ENCODE measurements at places on chromosomes 2 and 18. TPM values are rescaled to one million over a fixed set of nuclear protein-coding genes. Genes with fewer than 3 reads are reported as not detected.

GRCh38 chr2:224023188-224023587 lies 15.9 kb downstream of the SERPINE2 start:
- no peak for DNase-seq

DNA sequence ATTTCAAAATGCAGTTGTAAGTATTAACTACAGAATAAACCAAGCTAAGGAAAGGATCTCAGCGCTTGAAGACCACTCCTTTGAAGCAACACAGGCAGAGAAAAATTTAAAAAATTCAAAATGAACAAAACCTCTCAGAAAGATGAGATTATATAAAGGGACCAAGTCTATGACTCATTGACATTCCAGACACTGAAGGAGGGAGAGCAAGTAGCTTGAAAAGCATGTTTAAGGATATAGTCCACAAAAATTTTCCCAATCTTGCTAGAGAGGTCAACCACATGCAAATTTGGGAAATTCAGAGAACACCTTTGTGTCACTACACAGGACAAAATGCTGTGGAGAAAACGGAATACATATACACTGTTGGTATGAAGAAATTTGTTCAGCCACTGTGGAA lies 112.6 kb upstream of the MC4R start:
- DNase-seq, result no peak

DNA sequence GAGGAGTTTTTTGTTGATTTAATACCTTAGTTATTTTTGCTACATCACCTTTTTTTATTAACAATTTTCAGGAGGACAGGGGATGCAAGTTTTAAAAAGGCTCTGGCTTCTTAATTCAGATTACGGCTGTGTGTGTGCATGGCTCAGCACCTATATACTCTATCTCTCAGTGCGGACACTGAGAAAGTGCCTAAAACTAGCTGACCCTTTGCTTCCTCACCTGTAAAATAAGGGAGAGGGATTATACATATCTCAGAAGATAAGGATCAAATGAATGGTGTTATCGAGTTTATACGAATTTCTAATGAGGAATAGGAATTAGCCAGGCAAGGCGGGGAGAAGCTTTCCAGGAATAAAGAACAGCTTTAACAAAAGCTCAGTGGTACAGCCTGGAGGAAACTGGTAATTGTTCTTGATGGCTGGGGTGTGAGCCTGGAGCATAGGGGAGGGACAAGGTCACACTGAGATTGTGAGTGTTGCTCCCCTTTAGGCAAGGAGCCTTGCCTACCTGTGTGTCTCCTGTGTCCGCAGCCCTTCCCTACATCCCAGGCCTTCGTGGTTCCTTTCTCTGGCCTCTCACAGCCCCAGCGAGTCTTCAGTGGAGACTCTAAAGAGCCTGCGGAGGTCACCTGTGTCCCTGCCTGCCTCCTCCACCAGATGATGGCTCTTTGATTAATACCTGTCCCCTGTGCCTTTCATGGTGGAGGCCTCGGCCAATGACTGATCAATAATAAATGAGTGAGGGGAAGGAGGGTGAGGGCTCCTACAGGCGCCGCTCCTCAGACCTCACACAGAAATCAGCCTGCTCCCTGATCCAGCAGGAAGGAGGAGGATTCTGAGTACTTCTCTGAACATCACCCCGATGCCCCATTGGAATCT lies 92.7 kb downstream of the DDX1 start:
- DNase-seq, result no peak

The RSAD2 gene
- 21.9 TPM for total RNA-seq

The RESP18 gene
- total RNA-seq, result not detected

GRCh38 chr18:60193780-60194179 lies 178.8 kb downstream of the MC4R start:
- DNase-seq, result no peak

- DNase-seq, result no peak
Measured at GRCh38 chr18:13613099-13613498, 113.3 kb downstream of the FAM210A start.

The EPB41L3 gene
- total RNA-seq, result 72.5 TPM

DNA sequence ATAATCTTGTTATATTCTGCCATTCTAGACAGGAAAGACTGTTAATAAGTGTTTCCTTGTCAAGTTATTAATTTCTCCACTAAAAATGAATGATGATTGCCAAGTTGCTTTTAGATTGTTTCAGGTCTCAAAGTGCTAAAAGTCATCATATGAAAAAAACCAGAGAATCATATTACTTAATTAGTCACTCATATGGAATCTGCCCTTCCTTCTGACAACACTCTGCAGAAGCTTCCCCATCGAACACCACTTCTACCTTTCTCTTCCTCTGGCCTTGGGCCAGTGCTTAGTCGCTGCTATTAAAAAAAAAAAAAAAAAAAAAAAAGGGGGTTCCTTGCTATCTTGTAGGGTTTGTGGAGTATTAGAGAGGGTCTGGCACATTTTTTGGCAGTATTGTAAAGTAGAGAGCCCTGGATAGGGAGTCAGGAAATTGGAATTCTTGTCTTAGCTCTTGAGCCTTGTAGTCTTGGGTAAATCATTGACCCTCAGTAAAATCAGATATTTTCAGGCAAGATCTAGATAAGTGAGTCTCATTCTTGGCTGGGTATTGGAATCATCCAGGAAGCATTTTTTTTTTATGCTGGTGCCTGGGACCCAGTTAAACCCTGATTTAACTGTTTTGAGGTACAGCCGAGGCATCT lies 141.7 kb upstream of the CCDC68 start:
- DNase-seq, result no peak

The DSG4 gene
- total RNA-seq, result not detected

DNA sequence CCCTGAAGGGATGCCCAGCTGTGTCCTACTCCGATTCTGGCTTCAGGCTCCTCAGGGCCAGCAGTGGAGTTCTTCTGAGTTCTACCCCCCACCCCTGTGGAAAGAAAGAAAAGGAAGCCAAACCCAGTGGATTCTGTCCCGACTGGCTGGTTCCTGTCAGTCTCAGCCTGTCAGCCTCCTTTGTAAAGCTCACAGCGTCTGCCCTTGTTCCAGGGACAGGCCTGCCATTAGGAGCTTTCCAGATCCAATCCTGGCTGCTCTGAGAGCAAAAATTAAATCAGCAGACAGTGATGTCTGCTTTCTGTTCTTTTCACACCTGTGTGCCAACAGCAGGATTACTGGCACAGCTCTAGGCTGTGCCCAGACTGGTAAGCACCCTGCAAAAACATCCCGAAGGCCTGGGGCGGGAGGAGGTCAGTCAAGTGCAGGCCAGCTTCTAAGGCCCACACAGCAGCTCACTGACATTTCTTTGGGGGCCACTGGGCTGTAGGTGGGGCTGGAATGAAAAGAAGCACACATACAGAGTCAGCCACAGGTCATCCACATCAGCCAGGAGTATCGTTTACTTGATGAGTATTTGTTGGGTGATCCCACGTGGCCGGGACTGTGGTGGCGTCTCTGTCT lies 69.1 kb downstream of the EHD3 start:
- no peak for DNase-seq

GRCh38 chr18:26406324-26406723 lies 142.0 kb downstream of the KCTD1 start:
- no peak for DNase-seq

- DNase-seq, result no peak
Measured at GRCh38 chr2:18650221-18650620, 60.9 kb upstream of the NT5C1B start.

DNA sequence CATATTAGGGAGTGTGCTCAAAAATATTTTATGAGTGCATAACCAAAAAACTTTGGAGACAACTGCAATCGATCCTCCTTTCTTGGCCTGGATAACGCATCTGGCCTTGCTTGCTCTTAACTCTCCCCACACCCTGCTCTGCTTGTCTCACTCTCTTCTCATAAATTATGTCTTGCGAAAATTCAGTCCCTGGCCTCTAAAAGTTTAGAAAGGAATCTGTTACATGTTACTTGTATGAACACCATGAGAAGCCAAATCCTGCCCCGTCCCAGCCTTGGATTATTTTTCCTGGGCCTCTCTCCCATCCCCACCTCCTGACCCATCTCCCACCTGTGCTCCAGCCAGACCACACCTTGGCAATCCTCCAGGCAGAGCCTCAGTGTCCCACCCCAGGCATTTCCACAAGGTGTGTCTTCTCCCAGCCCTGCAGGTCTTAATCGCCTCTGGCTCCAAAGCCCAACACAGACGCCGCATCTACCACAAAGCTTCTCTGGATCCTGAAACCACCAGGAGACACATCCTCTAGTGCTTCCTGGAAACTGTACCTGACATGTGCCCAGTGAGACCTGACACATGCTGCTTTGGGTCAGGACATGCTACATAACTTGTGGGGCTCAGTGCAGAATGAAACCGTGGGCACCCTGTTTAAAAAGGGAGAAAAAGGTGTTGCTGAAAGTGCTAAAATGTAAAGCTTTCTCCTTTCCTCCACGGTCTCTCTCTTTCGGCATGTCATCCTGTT lies 99.6 kb upstream of the ST3GAL5 start:
- no peak for DNase-seq

GRCh38 chr2:96123290-96123689 lies 6.9 kb upstream of the ADRA2B start:
- no peak for DNase-seq

The FOXD4L1 gene
- total RNA-seq, result 0.62 TPM

The CSRNP3 gene
- total RNA-seq, result 2.3 TPM

The EMILIN1 gene
- 56.3 TPM for total RNA-seq

DNA sequence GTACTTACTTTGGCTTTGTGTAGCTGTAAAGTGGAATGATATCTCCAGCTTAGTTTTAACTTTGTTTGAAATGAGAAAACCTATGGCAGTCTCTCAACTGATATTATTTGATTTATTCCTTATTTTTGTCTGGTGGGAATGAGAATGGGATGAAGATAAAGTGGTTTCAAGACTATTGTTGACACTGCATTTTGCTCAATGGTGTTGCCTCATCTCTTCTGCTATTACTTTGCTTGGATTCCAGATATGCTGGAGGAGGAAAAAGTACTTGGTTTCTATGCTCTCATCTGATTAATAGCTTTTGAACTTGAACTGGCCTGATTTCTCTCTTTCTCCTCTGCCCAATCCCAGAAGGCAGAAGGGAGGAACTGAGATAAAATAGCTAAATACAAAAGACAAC lies 198.2 kb downstream of the CTNNA2 start:
- DNase-seq, result no peak

- DNase-seq, result no peak
Measured at GRCh38 chr2:232261776-232262175, 116.8 kb upstream of the ALPP start.

The ALK gene
- total RNA-seq, result 1.1 TPM

- DNase-seq, result no peak
Measured at GRCh38 chr2:112031473-112032223, 23.4 kb upstream of the TMEM87B start.

The MOGAT1 gene
- 3.2 TPM for total RNA-seq

GRCh38 chr18:56009411-56009810 lies 421.4 kb upstream of the TCF4 start:
- no peak for DNase-seq

DNA sequence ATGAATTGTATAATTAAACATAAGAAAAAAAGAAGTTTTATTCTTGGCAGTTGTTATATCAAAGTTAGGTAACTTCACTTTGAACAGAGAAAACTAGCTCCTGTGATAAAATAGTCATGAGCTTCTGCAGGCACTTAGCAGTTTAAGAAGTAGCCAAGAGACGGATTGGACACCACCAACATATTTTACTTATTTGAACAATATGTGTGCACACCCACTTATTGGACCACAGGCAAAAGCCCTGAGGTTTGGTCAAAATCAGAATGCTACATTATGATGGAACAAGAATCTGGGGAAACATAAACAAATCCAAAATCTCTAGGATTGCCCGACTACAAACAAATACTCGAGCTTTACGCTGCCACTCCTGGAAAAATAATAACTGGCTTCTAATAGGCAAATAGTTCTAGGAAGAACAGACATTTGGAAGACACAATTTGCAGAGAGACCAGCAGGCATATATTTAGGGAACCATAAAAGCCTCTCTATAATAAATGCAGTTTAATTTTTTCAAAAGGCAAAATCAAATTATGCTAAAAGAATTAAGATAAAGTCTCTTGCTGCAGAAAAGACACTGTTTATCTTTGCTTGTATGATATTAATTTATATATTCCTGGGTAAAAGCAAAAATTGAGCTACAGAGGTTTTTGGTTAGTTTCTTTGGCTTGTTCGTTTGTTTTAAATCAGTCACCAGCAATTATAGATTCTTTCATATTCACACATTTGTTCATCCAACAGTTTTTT lies 117.9 kb downstream of the CDC42EP3 start:
- DNase-seq, result no peak

DNA sequence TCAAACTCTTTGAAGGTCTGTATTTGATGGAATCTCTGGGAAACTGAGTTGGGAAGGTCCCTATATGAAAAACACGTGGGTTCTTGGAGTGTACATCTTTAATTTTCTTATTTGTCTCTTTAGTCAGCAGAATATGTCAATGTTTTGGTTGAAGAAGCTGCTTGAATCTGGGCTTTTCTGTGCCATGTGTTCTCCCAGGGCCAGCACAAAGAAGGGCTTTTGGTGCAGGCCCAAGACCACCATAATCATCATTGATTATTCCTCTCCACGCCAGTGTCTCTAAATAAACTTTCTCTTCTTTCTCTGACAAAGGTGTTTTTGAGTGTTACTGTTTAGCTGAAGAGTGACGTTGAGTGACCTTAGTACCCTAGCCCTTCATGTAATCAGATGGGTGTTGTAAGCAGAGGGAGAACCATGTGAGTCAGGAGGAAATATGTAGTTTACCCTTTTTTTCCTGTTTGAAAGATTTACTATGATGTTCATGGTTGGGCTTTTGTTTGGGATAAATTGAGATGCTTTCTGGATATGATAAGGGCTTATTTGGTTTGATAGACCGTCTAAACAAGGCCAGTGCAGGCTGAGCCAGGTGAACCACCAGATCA lies 11.6 kb upstream of the TNP1 start:
- no peak for DNase-seq

GRCh38 chr2:113390124-113390849 lies 47.2 kb upstream of the ZNG1B start:
- no peak for DNase-seq

GRCh38 chr2:203446071-203446481 lies 89.0 kb downstream of the RAPH1 start:
- DNase-seq, result no peak

DNA sequence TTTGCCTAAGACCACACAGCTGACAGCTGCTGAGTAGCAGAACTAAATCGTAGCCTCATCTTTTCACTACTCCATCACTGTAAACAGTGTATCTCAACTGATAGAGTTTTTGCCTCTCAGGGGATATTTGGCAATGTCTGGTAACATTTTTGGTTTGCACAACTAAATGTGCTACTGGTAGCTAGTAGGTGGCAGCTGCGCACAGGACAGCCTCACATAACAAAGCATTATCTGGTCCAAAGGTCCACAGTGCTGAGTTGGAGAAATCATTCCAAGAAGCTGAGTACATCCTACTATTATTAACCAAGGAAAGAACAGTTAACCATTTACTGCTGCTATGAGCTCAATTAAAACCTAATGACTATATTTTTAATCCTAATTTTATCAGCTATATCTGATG lies 6.1 kb upstream of the CCDC102B start:
- DNase-seq, result no peak

The MYL1 gene
- total RNA-seq, result not detected

The PRKAG3 gene
- not detected for total RNA-seq

The EPAS1 gene
- total RNA-seq, result 1,419 TPM

The PECR gene
- 18.5 TPM for total RNA-seq

The SKOR2 gene
- not detected for total RNA-seq

GRCh38 chr2:235460548-235461047 lies 33.2 kb upstream of the AGAP1 start:
- DNase-seq, result no peak

All from lower lobe of right lung (tissue), 2 donors.